ENCODE measurements at places on chromosomes 1 and 21.

DNA sequence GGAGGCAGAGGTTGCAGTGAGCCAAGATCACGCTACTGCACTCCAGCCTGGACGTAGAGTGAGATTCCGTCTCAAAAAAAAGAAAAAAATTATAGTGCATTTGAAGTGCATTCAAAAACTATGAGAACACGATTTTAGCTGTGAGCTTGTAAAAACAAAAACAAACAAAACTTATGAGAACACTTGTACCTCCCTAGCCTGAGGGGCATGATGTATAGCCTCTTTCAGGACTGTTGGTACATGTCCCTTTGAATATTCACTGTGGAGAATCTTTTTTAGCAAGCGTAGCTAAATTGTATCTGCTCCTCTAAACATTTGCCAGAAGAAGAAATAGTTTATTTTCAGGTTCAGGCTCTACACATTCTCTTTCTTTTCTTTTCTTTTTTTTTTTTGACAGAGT lies 9.5 kb upstream of the DEGS1 start:
- no peak for DNase-seq

GRCh38 chr1:147167365-147167764 lies 4.9 kb downstream of the PRKAB2 start:
- DNase-seq, result peak; percentile 96

DNA sequence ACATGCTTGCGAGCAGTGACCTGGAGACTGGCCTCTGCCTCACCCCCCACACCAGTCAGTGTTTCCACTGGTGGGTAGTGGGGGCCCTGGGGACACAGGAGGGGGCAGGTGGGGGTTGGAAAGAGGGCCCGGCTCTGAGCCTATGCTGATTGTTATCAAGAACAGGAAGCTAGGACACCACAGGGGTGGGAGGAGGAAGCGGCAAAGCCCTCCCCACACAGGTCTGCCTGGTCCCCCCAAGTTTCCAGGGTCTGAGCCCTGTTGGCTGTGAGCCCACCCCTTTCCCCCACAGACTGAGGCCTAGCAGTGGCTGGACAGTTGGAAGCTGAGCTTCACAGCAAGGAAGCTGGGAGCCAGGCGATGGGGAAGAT lies 1.6 kb upstream of the PTPN7 start:
- DNase-seq, result no peak

- DNase-seq, result no peak
Measured at GRCh38 chr1:78088015-78088414, 42.2 kb downstream of the GIPC2 start.

DNA sequence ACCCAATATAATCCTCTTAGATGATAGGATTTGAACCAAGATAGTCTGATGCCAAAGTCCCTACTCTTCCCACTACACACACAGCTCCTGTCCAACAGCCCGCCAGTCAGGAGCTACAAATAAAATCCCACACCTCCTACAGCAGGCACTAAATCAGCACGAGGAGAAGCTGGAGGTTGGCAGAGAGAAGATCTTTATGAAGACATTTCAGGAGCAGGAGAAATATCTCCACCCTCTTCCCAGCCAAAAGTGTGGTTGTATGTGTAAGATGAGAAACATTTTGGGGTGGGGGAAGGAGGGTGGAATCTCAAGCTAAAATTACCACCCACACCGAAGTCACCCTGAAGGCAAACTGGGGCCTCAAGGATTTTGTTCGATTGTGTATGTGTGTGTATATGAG lies 54.5 kb downstream of the PLXNA2 start:
- DNase-seq, result no peak

DNA sequence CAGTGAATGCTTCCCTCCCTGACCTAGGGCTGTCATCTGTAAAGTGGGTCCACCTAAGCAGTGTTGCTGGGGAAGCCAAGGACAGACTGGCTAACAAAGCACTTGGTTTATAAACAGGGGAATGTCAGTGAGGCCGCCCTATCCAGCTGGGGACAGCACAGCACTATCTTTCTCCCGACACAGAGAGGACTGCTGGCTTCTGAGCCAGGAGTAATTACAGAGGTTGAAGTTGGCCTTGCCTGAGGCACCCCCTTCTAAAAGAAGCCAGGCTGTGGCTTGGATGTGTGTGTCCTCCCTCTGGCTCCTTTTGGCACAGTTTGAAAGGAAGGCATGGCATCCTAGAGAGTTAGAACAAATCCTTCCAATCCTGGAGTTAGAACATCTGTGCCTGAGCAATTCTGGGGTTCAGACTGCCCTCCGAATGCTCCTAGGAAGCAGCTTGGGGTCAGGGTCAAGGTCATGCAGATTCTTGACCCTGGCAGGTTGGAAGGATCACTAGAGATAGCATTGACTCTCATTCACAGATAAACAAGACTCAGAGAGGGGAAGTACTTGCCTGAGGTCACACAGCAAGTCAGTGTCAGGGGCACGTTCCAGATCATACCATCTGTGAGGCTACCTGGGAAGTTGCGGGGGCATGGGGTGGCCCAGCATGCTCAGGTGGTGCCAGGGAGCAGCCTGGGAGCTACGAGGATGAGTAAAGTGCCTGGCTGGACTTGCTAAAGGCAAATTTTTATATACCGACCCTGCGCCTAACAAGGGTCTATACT lies 1.3 kb upstream of the LDLRAP1 start:
- no peak for DNase-seq

GRCh38 chr1:150006881-150007421 lies 3.6 kb downstream of the OTUD7B start:
- DNase-seq, result peak; percentile 61

DNA sequence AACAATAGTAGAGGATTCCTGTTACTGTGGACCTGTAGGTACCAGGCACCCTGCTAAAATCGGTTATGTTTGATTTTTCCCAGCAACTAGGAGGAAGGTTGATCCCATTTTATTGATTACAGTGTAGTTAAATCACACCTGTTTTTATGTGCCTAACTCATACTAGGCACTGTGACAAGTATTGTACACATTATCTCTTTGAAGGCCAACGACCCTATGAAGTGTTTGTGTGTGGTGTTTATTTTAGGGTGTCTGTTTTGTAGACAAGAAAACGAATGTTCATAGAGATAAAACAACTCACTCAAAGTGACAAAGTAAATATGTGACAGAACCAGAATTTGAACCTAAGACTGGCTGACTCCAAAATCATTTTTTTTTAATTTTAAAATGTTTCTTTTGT lies 49.5 kb downstream of the FGGY start:
- no peak for DNase-seq

- peak; percentile 20 for DNase-seq
Measured at GRCh38 chr1:9494936-9495758, 44.1 kb upstream of the SLC25A33 start.

DNA sequence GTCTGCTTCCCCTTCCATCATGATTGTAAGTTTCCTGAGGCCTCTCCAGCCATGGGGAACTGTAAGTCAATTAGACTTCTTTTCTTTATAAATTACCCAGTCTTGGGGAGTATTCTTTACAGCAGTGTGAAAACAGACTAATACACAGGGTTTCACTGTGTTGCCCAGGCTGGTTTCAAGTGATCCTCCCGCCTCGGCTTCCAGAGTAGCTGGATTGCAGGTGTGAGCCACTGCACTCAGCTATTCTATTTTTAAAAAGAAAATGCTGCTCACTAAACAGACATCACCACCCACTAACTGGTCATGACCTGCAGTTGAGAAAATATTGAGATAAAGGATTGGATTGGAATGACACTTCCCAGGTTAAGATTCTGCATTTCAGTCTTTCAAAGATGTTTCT lies 20.8 kb upstream of the SLC2A7 start:
- DNase-seq, result no peak

- DNase-seq, result no peak
Measured at GRCh38 chr1:22330760-22331119, 120.9 kb upstream of the ZBTB40 start.

GRCh38 chr1:211616231-211616964 lies 37.4 kb upstream of the SLC30A1 start:
- DNase-seq, result no peak

- DNase-seq, result no peak
Measured at GRCh38 chr21:32184485-32184884, 94.4 kb downstream of the MIS18A start.

- DNase-seq, result peak; percentile 35
Measured at GRCh38 chr1:186033847-186034271, 299.7 kb downstream of the HMCN1 start.

GRCh38 chr1:27736252-27736651 lies 10.5 kb downstream of the FAM76A start:
- DNase-seq, result no peak

GRCh38 chr1:172135978-172136610 lies 284.4 kb upstream of the C1orf105 start:
- DNase-seq, result no peak

DNA sequence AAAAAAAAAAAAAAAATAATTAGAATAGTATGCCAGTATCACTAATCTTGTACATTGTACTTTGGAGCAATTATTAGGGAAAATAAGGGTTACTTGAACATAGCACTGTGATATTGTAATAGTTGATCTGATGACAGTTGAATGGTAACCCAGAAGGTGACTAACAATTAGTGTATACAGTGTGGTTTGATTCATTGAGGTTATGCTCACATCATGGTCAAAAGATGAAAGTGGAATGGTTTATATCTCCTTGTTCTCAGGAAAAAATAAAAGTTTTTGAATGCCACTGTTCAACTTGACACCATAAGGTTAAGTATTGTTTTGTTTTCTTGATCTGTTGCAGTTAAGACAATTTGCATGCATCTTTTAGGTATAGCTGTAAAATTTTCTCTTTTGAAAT lies 87.0 kb downstream of the GPR52 start:
- DNase-seq, result peak; percentile 50

GRCh38 chr1:114026797-114027196 lies 47.5 kb downstream of the OLFML3 start:
- DNase-seq, result no peak

- no peak for DNase-seq
Measured at GRCh38 chr1:244854166-244854565, 10.2 kb downstream of the HNRNPU start.

DNA sequence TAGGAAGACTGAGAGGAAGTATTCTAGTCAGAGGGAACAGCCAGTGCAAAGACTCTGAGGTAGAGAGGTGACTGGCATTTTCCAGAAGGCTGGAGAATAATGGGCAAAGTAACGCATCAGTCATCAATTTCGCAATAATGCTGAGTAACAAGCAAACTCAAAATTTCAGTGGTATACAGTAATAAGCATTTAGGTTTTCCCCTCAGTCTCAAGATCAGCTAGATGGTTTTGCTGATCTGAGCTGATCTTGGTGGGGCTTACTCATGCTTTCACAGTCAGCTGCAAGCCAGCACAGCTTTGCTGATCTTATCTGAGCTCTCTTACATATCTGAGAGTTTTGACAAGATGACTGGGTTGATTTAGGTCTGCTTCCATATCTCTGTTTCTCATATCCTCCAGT lies 108.7 kb downstream of the TSEN15 start:
- DNase-seq, result peak; percentile 66

DNA sequence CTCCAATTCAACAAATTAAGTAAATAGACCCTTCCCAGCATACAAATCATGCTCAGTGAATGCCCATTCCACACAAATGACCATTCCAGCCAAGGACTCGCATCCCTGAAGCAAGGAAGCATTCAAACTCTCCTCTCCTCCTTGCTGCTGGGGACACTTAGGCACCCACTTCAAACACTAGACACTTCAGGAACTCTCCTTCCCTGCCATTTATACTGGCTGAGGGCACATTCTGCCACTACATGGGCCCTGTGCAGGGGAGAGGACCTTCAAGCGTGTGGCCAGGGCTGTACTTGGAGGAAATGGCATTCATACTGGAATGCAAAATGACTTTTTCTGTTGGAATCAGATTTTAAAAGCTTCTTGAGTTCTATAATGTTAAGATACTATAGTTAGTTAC lies 22.3 kb downstream of the GJA5 start:
- no peak for DNase-seq

DNA sequence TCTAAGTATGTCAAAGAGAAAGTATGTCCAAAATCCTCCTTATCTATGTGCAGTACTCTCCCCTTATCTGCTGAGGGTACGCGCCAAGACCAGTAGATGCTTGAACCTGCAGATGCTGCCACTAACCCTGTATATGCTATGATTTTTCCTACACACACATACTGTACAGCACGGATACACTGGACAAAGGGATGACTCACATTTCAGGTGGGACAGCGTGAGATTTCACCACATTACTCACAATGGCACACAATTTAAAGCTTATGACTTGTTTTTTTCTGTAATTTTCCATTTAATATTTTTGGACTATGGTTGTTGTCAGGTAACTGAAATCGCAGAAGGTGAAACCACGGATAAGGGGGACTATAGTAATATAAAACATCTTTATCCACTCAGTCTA lies 4.1 kb downstream of the ORC1 start:
- peak; percentile 6 for DNase-seq

- no peak for DNase-seq
Measured at GRCh38 chr1:172408958-172409357, 11.5 kb upstream of the C1orf105 start.

- DNase-seq, result no peak
Measured at GRCh38 chr1:165942927-165943597, 115.6 kb downstream of the UCK2 start.

DNA sequence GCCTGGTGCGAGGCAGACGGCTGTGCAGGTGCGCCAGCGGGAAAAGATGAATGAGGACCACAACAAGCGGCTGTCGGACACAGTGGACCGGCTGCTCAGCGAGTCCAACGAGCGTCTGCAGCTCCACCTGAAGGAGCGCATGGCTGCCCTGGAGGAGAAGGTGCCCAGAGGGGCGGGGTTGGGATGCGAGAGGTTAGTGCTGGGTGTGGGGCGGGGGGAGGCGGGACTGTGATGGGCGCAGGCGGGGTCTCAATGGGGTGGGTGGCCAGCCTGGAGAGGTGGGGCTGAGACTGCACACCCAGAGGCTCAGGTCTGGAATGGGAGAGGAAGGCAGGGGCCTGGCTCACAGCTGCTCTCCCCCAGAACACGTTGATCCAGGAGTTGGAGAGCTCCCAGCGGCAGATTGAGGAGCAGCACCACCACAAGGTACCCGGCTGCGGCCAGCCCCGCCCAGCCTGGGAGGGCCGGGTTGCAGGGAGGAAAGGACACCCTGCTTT lies 22.3 kb downstream of the PPFIA4 start:
- DNase-seq, result no peak

DNA sequence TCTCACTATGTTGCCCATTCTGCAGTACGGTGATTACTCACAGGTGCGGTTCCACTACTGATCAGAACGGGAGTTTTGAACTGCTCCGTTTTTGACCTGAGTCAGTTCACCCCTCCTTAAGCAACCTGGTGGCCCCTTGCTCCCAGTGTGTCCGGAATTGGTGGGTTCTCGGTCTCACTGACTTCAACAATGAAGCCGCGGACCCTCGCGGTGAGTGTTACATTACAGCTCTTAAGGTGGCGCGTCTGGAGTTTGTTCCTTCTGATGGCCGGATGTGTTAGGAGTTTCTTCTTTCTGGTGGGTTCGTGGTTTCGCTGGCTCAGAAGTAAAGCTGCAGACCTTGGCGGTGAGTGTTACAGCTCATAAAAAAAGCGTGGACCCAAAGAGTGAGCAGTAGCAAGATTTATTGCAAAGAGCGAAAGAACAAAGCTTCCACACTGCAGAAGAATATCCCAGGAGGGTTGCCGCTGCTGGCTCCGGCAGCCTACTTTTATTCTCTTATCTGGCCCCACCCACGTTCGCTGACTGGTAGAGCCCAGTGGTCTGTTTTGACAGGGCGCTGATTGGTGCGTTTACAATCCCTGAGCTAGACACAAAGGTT lies 17.6 kb upstream of the PARP1 start:
- DNase-seq, result no peak

- DNase-seq, result peak; percentile 90
Measured at GRCh38 chr1:203178083-203178482, 2.5 kb upstream of the MYBPH start.

- no peak for DNase-seq
Measured at GRCh38 chr21:16569679-16570078, 839.9 kb downstream of the USP25 start.
